ENCODE measurements at places on chromosomes 16 and 17.

DNA sequence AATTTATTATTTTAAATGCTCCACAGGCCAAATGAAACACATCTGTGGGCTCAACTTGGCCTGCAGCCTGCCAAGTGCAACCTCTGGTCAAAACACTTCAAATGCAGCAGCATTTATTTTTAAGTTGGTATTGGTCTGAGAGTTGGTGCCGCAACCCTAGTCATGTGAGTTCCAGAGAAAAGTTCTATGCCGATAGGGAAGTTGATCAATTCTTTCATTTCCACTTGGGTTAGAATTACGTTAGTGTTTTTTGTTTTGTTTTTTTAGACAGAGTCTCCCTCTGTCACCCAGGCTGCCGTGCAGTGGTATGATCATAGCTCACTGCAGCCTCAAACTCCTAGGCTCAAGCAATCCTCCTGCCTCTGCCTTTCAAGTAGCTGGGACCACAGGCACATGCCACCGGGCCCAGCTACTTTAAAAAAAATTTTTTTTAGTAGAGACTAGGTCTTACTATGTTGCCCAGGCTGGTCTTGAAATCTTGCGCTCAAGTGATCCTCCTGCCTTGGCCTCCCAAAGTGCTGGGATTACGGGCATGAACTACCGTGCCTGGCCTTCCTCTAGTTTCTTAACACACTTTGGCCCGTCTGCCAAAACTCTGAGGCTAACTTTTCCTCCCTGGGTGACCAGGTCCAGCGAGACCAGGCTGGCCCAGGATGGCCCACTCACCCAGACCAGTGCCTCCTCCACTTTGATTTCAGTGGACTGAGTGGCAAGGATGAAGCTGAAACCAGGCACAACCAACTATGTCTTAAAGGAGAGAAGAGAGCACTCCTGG lies 221.1 kb downstream of the MRTFB start:
- no peaks in the 10 kb centered on the region for H3K4me1 ChIP-seq
- peaks cover 2% of the 10 kb centered on the region for H3K27me3 ChIP-seq
- peaks cover 5% of the 10 kb centered on the region for H3K36me3 ChIP-seq
- H3K27ac ChIP-seq, result no peak overlapping the region
- DNase-seq, result no peak

DNA sequence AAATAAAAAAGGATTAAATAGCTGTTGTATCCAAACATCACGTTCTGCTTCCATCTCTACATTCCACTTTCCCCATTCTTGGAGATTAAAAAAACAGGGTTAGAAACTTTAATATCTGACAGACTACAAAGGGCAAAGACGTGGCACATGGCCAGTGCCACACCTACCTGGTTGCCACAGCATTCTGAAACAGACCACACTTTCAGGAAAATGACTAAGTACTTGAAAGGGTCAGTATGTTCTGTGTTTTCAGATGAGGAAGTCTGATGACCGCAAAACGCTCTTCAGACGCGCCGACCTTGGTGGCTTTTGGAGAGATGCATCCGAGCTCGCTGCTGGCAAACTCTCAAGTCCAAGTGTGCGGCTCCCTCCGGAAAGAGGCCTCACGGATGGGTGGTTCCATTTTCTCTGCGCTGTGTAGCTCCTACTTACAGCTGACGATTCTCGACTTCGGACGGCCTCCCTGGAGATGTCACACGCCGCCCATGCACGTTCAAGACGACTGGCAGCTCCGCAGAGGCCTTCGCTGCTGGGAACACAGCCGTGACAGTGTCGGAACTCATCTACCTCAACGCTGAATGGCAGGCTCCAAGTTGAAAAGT lies 15.5 kb downstream of the MAP1LC3B start:
- H3K27me3 ChIP-seq, result no peaks in the 10 kb centered on the region
- H3K27ac ChIP-seq, result no peak overlapping the region
- DNase-seq, result no peak
- H3K4me1 ChIP-seq, result no peaks in the 10 kb centered on the region
- H3K4me3 ChIP-seq, result peak overlapping the region; percentile 15

- DNase-seq, result no peak
- no peaks in the 10 kb centered on the region for H3K4me1 ChIP-seq
- peaks cover 32% of the 10 kb centered on the region for H3K36me3 ChIP-seq
- H3K4me3 ChIP-seq, result no peak overlapping the region
- no peaks in the 10 kb centered on the region for H3K27me3 ChIP-seq
These were observed 19.0 kb downstream of the MAP2K3 start for GRCh38 chr17:21303441-21304065.

GRCh38 chr17:7290685-7291084 lies 3.8 kb downstream of the YBX2 start:
- H3K27me3 ChIP-seq, result peaks cover 40% of the 10 kb centered on the region
- no peaks in the 10 kb centered on the region for H3K36me3 ChIP-seq
- no peak overlapping the region for H3K4me3 ChIP-seq

DNA sequence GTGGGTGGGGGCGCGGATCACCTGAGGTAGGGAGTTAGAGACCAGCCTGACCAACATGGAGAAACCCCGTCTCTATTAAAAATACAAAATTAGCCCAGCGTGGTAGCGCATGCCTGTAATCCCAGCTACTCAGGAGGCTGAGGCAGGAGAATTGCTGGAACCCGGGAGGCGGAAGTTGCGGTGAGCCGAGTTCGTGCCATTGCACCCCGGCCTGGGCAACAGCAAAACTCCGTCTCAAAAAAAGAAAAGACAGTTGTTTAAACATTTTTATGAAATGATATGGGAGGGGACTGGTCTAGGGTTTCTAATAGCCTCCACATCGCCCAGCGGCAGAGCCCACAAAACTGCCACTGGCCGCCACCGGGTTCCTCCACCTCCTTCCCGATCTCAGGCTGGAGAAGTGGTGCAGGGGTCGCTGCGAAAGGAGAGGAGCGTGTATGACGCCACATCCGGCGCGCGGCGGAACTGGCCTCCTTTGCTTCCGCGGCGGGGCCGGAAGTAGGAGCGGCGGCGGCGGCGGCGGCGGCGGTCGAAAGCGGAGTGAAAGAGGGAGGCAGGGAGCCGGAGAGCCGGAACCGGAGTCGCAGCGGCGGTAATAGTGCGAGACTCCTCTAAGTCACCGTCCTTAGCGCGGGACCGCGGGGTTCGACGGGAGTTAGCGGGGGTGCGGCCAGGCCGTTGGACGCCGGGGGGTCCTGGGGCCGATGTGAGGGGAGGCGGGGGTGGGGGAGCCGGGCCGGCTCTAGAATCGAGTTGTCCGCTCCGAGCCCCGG lies at the start of gene PPP4C:
Gene PPP4C (plus strand): TSS at position 492 of the 773 bp plus-strand sequence. CDS start 384 bp downstream, outside the sequence.
- H3K4me3 ChIP-seq, result peak within 1 kb of the TSS; percentile 93
- H3K4me1 ChIP-seq, result peaks cover 24% of the 10 kb centered on the region
- peak; percentile 92 for DNase-seq
- peak within 1 kb of the TSS; percentile 91 for H3K27ac ChIP-seq
- H3K27me3 ChIP-seq, result no peaks in the 10 kb centered on the region

DNA sequence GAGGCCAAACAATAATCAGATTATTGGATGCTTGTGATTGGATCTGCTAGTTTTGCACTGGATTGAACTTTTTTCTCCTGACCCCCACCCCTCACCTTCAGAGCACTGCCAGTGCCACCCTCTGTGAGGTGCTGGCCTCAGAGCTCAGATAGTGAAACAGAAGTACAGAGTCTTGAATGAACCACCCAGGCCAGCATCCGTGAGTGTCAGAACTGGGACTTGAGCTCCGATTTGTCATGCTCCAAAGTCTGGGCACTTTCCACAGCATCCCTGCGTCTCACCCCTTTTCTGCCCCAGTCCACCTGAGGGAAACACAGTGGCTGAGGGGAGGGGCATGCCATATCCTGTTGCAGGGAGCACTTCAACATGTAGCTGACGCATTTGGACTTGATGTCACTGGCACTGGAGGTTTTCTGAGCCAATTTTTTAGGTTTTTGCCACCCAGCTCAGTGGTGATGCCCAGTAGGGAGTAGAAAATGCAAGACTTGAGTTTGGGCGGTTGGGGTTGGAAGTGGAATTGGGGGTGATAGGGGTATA lies 47.3 kb downstream of the SMPD3 start:
- H3K27ac ChIP-seq, result no peak overlapping the region
- H3K27me3 ChIP-seq, result peaks cover 25% of the 10 kb centered on the region
- no peak for DNase-seq
- H3K4me1 ChIP-seq, result peaks cover 15% of the 10 kb centered on the region
- no peak overlapping the region for H3K4me3 ChIP-seq

DNA sequence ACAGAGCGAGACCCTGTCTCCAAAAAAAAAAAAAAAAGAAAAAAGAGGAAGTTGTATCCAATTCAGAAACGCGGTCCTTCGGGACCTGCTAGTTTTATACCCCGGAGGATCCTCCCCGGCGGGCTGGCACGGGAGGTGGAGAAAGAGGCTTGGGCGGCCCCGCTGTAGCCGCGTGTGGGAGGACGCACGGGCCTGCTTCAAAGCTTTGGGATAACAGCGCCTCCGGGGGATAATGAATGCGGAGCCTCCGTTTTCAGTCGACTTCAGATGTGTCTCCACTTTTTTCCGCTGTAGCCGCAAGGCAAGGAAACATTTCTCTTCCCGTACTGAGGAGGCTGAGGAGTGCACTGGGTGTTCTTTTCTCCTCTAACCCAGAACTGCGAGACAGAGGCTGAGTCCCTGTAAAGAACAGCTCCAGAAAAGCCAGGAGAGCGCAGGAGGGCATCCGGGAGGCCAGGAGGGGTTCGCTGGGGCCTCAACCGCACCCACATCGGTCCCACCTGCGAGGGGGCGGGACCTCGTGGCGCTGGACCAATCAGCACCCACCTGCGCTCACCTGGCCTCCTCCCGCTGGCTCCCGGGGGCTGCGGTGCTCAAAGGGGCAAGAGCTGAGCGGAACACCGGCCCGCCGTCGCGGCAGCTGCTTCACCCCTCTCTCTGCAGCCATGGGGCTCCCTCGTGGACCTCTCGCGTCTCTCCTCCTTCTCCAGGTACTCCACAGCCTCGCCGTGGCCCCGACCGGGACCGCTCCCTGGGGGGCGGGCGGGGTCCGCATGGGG lies at the start of gene CDH3:
Gene CDH3 (plus strand): TSS at position 596 of the 779 bp plus-strand sequence. CDS start 70 bp downstream, at position 666.
- DNase-seq, result no peak
- H3K27ac ChIP-seq, result no peak within 1 kb of the TSS
- no peaks in the 10 kb centered on the region for H3K4me1 ChIP-seq
- no peaks in the 10 kb centered on the region for H3K36me3 ChIP-seq
- H3K4me3 ChIP-seq, result no peak within 1 kb of the TSS

DNA sequence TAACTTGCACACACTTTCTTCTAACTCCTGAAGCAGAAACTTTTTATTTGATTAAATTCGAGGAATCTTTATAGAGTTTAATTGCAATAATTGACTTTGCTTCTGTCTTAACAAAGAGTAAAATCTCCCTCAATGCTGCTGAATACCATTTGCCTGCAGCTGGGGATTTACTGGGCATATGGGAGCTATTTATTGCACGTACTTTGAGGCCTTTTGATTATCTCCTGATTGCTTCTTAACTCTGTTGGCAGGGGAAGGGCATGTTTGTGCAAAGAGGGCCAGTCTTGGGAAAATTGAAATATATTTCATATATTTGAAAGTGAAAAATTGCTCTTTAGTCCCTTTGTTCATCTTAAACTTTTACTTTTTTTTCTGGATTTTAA lies 156.8 kb upstream of the CHMP6 start:
- no peak for DNase-seq
- H3K27me3 ChIP-seq, result no peaks in the 10 kb centered on the region
- no peak overlapping the region for H3K4me3 ChIP-seq
- H3K4me1 ChIP-seq, result peaks cover 43% of the 10 kb centered on the region
- H3K27ac ChIP-seq, result peak overlapping the region; percentile 67

GRCh38 chr16:72961115-72961832 lies 86.7 kb downstream of the ZFHX3 start:
- no peak overlapping the region for H3K4me3 ChIP-seq
- DNase-seq, result no peak
- H3K4me1 ChIP-seq, result no peaks in the 10 kb centered on the region
- H3K36me3 ChIP-seq, result no peaks in the 10 kb centered on the region

GRCh38 chr16:22190081-22190775 lies 15.8 kb upstream of the EEF2K start:
- H3K4me1 ChIP-seq, result peaks cover 47% of the 10 kb centered on the region
- H3K36me3 ChIP-seq, result no peaks in the 10 kb centered on the region
- DNase-seq, result peak; percentile 99
- H3K27me3 ChIP-seq, result no peaks in the 10 kb centered on the region
- H3K27ac ChIP-seq, result peak overlapping the region; percentile 100

GRCh38 chr16:66972983-66973382 lies 11.9 kb downstream of the CES3 start:
- H3K36me3 ChIP-seq, result no peaks in the 10 kb centered on the region
- H3K4me1 ChIP-seq, result peaks cover 22% of the 10 kb centered on the region
- no peak overlapping the region for H3K4me3 ChIP-seq
- DNase-seq, result no peak
- no peaks in the 10 kb centered on the region for H3K27me3 ChIP-seq
- H3K27ac ChIP-seq, result peak overlapping the region; percentile 15

- peaks cover 41% of the 10 kb centered on the region for H3K4me1 ChIP-seq
- peak overlapping the region; percentile 97 for H3K4me3 ChIP-seq
- peaks cover 15% of the 10 kb centered on the region for H3K36me3 ChIP-seq
- H3K27me3 ChIP-seq, result peaks cover 37% of the 10 kb centered on the region
- DNase-seq, result no peak
These were observed 2.0 kb upstream of the PSMB3 start for GRCh38 chr17:38750312-38751121.

DNA sequence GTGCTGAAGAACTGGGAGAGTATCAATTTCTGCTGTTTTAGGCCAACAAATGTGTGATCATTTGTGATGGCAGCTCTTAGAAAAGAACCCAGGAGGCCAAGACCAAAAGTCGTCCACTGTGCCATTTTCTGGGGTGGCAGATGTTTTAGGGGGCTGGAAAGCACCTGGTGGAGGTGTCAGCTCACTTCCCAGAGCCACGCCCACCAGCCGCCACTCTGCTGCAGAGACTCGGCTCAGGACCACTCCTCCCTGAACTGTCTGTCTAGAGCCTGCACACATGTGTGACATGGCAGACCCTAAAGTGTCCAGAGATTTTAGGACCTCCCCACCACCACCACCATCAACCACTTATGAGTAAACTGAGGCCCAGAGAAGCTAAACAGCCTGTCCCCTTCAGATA lies 23.9 kb upstream of the RPL38 start:
- no peaks in the 10 kb centered on the region for H3K36me3 ChIP-seq
- no peaks in the 10 kb centered on the region for H3K4me1 ChIP-seq
- no peak overlapping the region for H3K4me3 ChIP-seq

GRCh38 chr17:44776628-44777393 lies 18.0 kb downstream of the ADAM11 start:
- H3K27ac ChIP-seq, result no peak overlapping the region
- peaks cover 7% of the 10 kb centered on the region for H3K27me3 ChIP-seq
- DNase-seq, result no peak

Data from T-helper 2 cell treated with Interferon-gamma antibody and Interleukin-4, amounts not matched to agents 5 μg/mL and 100 μg/mL, for 36 hours (primary cell).